Renal pelvis (tissue), 12 donors: ENCODE measurements at places on chromosomes 16 and 17. TPM values are rescaled to one million over a fixed set of nuclear protein-coding genes. Genes with fewer than 3 reads are reported as not detected.

DNA sequence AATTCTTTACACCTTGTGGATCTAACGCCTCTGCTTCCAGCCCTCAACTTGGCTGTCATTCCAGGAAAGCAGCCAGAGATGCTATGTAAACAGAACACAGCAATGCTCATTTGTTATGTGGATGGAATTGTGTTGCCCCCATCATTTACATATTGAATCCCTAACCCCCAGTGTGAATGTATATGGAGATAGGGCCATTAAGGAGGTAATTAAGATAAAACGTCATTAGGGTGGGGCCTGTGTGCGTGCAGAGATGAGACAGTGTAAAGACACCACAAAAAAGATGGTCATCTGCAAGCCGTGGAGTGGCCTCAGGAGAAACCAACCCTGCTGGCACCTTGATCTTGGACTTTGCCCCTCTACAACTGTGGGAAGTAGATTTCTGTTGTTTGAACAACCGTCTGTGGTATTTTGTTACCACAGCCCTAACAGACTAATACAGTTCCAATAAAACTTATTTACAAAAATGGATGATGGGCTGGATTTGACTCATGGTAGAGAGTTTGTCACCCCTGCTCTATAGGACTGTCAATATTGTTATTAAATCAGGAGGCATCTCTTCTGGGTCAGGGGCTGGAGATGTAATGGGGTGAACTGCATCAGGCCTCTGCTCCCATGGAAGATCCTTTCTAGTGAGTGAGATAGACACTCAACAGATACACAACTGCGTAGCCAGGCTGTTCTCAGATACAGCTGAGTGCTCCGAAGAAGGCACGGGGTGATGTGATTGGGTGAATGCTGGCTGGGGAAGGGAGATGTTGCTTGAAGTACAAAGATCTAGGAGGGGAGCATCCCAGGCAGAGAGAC, 339.0 kb downstream of the SNX29 start:
- DNase-seq: no peak

GRCh38 chr17:9226130-9226793, 205.0 kb downstream of the NTN1 start:
- DNase-seq: no peak

DNA sequence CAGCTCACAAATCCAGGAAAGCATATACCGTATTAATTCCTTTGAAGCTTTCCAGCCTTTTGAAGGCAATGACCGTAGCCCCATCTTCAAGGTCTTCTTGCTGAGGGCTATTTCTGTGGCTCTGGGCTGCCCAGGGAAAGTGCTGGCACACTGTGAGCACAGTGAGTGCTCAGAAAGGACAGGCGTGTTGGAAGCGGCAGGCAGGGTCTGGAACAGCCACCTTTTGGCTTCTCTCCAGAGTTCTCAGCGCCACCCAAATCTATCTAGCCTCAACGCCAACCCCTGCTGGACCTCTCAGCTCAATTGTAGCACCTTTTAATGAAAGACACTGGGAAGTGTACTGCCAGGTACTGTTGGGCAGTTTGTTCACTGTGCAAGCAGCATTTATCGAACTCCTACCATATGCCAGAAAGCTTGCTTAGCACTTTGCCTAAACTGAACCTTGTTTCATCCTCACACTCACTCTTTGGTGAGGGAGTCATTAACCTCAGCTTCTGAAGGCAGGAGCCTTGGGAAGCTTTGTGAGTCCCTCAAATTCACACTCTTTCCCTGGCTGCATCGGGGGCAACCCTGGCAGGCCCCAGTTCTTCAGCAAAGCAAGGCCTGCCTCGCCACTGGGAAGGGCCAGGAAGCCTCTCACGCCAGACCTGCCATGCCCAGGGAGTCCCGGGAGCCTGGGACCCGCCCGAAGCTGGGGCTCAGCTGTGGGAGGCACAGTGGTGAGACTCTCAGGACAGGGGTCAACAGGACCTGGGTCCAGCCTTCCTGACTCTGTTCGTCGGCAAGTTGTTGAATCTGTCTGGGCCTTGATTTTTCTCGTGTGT, 13.5 kb upstream of the CIBAR2 start:
- no peak for DNase-seq

The SYNGR3 gene
- polyA plus RNA-seq: 1.5 TPM

DNA sequence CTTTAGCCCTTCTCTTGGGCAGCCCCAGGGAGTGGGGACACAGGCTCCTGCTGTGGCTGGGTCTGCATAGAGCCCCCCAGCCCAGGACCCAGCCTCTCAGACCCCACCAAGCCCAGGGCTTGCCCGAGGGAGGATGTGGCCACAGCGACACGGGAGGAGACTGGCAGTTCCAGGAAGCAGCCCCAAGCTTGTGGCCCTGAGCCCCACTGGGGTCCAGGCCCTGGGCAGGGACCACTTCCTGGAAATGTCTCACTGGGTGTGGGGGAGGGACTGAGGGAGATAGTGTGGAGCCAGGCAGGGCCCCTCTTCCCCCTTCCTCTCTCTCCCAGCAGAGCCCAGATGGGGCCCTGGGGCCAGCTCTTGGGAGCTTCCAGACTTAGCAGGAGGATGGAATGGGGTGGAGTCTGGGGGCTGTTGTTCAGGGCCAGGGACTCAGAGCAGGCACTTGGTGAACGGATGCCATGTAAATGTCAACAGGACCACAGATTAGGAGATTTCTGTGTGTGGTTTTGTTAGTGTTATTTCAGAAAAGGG, 35.3 kb downstream of the ADGRG5 start:
- no peak for DNase-seq

DNA sequence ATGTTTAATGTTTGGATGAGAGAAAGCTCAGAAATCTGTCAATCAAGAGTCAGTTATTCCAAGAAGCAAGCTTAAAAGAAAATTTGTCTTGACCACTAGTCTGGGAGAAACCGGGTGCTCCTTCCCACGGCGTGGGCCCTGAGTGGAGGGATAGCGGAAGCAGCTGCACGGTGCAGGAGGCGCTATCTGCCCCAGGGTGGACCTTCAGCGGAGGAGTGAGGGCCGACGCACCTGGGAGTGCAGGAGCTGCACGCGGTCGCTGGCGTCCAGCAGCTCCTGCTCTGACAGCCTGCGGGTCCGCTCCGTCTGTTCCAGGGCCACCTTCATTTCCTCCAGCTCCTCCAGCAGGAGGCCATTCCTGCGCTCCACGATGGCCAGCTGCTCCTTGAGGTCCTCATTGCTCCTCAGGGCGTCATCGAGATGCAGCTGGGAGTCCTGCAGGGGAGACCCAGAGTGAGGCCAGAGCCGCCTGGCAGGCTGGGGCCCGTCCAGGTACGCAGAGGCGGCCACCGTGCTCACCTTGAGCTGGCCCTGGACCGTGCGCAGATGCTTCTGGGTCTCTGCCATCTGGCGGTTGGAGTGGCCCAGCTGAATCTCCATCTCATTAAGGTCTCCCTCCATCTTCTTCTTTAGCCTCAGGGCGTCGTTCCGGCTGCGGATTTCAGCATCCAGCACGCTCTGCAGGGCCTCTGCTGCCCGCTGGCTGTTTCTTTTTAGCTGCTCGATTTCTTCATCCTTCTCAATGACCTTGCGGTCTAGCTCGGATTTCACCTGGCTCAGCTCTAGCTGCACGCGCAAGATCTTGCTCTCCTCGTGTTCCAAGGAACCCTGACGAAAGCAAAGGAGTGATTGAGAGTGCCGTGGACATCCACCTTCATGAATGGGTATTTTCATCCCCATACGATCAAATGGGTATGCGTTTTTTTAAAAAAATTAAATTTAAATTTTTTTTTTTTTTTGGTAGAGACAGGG, 63.5 kb downstream of the MYH13 start:
- DNase-seq: no peak

GRCh38 chr16:57915267-57915666, 55.7 kb downstream of the CNGB1 start:
- no peak for DNase-seq

GRCh38 chr16:65675161-65675560, 553.3 kb upstream of the CDH11 start:
- no peak for DNase-seq
